ENCODE measurements at places on chromosomes 7 and 10.

DNA sequence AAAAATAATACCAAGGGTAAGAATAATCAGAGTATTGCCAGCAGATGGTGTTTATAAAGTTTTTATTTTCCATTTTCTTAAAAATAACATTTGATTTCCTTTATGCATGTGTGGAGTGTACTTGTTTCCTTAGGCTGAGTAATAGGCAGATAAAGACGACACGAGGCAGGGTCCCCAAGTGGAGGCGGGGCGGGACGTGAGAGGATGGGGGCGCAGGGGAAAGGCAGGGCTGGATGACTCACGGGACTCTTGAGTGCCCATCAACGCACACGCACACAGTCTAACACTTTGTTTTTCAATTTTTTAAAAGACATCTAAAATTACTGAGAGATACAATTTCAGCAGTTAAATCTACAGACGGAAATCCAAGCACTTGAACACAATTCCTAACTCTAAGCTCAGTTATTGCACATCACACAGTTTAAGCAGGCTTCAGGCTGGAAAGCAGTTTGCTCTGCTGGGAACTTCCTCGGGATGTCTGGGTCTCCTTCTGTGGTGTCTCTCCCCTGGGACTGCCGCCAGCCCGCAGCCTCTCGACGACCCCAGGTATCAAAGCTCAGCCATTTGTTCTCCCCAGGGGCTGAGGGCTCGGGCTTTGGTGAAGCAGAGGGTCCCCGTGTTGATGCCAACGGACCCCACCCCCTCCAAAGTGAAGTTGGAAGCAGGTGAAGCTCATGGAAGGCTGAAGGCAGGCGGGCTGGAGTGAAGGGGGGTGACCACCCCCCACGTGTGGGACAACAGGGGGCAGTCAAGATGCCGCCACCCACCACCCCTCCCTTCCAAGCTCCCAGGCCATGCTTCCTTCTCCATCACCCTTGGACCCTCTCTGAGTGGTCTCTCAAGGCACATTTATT, 29.1 kb downstream of the SPOCK2 start:
- no peak for DNase-seq

- DNase-seq, result no peak
These were observed 3.0 kb upstream of the TECPR1 start for GRCh38 chr7:98254951-98255610.

DNA sequence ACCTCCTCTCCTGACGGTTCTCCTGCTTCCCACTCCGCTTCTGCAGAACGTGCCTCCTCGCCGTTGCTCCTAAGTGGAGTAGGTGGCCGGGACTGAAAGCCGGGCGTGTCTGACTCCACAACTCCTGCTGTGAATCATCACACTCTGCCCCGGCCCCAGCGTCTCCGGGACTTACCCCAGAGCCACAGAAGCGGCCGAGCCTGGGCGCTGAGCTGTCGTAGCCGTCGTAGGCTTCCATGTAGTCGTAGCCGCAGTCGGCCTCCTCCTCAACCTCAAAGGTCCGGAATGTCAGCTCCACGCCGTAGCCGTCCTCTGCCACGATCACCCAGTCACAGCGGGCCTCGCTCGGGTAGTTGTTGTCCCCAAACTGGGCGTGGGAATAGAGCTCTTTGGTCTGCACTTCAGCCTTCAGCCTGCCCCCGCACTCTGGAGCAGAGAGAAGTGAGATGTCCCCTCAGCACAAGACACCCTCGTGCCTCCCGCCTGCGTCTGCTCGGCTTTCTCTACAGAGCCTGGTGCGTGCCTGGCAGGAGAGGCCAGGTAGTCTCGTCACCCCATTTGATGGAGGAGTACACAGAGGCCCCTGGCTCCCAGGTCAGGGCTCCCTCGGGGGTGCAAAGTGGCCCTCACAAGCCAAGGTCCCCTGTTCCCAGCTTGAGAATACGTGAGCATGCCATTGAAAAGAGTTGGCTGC, 11.2 kb upstream of the OPALIN start:
- peak; percentile 77 for DNase-seq

- no peak for DNase-seq
These were observed 78.6 kb upstream of the ARMC3 start for GRCh38 chr10:22849077-22849805.

GRCh38 chr10:72927485-72927884, 27.1 kb downstream of the PLA2G12B start:
- no peak for DNase-seq

GRCh38 chr7:132643302-132643701, 67.0 kb upstream of the PLXNA4 start:
- DNase-seq, result peak; percentile 18

DNA sequence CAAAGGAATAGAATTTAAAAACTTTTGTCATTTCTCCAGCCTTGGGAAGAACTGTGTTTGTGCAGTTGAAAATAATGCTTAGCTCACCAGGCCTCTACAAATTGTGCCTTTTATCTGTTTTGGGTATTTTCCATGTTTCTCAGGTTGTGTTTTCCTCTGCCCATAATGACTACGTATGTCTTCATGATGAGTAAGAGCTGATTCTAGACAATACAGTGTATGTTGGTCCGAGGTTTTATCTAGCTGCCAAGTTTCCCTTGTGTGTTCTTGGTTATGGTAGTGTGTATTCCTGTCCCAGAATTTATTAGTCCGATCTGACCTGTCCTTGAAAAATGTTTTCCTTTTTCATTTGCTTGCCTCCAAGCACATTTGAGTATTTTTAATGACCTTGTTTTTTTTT, 83.7 kb upstream of the GLCCI1 start:
- DNase-seq, result no peak

GRCh38 chr10:98131619-98132018, 2.8 kb upstream of the R3HCC1L start:
- peak; percentile 35 for DNase-seq

DNA sequence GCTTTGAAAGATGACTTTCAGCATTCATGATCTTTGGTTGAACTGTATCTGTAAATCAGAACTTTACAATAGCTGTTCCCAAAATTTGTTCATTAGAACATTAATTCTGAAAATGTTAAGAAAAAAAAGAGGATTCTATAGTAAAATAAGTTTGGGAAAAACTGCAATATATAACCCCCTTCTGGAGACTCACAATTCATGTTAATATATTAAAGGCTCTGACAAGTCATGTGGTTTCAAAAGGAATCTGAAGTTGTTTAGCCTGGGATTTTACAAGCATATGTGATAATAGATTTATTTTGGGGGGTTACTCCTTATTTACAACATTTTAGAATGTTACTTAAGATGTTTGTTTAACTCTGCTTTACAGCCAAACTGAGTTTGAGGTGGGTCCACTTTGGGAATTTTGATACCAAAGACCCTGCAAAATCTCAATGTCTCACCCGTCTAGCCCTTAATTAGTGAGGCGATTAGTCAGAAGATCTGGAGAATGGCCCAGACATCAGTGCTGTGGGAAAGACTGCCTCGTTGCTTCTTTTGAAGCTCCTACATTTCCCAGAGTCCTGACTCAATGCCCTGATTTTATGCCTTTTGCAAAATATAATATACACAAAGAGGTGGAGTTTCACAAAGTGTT, 40.0 kb downstream of the CDK1 start:
- DNase-seq, result no peak

GRCh38 chr10:60149003-60149402, 240.7 kb downstream of the ANK3 start:
- no peak for DNase-seq

DNA sequence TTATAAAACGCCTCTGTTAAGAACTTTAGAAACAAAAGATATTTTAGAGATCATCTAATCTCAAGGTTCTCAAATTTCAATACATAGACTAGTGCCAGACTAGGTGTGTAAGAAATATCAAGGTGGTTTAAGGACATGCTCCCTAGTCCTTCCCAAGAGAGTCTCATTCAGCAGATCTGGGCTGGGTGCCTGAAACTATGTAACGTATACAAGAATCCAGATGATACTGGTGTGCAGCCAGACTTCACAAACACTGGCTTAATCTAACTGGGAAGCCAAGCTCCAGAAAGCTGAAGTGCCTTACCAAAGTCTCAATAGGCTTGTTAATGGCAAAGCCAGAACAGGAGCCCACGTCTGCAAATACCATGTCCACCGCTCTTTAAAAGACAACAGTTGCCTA, 105.0 kb upstream of the AMPH start:
- DNase-seq, result no peak

- no peak for DNase-seq
These were observed 94.0 kb downstream of the ELMO1 start for GRCh38 chr7:37354656-37355131.

- DNase-seq, result no peak
These were observed 327.7 kb upstream of the NPSR1 start for GRCh38 chr7:34330308-34330707.

GRCh38 chr10:15426558-15426957, 55.5 kb upstream of the FAM171A1 start:
- no peak for DNase-seq

DNA sequence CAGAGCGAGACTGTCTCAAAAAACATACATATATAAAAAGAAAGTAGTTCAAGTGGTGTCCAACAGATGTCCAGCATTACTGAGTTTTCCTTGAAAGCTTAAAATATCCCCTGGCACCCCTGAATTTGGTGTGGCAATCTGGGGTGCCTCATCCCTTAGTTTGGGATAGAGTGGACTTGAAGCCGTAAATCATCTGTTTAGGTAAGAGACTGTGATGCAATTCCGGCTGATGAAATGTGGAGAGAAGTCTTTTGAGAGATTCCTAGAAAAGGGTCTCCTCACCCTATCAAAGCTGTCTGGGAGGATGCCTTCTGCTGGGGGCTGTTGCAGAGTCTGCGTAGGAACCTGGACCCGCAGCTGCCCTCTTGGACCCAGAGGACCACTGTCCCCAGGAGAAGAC, 408.0 kb downstream of the RPS24 start:
- no peak for DNase-seq
